ENCODE measurements at places on chromosomes 7 and 10. TPM values are rescaled to one million over a fixed set of nuclear protein-coding genes. Genes with fewer than 3 reads are reported as not detected.

GRCh38 chr7:36154255-36155212, 1.5 kb downstream of the EEPD1 start:
- peak; percentile 26 for DNase-seq

DNA sequence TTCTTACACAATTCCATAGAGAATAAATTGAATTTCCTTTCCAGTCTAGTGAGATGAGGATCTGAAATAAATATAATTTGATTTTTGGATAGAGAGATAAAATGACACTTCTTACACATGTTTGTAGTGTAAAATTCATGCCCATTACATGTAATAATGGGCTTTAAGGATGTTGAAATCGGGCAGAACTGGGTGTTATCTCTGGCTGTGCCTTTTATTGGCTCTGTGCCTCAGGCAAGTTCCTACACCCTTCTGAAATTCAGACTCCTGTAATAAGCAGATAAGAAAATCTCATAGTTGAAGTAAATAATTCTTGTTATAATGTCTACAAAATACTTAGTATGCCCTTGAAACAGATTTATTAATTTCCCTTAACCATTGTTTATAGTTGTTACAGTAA, 125.6 kb downstream of the SEMA3A start:
- no peak for DNase-seq

DNA sequence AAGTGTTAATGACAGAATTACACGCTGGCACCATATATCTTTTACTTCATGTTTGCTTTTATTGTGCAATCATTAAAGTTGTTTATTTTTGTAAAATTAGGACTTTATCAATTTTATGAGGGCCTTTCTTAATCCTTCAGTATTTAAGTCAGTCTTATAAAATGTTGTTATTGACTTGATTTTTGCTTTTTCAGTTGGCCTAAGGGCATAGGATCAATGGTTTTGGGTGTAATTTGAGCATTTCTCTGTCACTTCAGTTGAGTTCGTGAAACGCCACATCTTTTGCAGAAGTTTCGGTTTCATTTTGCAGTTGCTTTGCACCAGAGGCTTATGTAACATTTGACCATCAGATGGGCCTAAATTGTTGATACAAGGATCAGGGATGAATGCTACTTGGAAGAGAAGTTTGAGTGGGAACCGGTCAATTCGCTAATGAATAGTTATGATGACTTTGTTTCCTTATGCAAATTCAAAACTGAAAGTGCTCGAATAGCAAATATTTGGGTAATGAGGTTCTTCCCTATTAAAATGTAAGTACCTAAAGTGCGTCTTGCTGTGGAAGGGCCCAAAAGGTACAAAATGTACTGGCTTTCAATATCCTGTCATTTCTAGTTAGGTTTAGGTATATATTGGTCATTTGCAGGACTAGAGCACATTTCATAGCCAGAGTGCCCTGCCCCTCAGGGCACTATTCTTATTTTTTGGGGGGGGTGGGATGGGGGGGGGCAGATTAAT, 340.9 kb downstream of the LRMDA start:
- DNase-seq: peak; percentile 12

DNA sequence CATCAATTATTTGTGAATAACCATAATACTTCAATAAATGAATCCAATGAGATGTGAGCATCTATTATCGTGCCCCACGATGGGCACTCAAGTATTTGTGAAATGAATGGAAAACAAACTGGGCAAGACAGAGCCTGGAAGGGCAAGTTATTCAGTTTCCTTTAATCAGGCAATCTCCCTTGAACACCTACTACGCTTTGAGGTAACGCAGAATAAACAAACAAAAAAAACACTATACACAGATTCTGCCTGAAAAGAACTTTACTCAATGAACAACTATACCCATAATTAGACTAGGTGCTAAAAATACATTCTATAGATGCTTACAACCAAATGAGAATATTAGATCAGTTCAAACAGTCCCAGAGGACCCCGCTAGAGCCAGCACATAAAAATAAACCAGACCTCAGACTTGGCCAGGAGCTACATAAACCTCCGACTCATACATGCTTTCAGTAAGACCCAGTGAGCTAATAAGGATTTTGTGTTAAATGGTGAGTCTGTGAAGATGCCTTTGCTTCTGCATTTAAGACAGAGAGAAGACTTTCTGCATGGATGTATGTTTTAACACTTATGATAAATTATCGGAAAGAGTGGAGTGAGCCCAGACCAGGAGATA, 121.3 kb downstream of the MPP7 start:
- DNase-seq: no peak

DNA sequence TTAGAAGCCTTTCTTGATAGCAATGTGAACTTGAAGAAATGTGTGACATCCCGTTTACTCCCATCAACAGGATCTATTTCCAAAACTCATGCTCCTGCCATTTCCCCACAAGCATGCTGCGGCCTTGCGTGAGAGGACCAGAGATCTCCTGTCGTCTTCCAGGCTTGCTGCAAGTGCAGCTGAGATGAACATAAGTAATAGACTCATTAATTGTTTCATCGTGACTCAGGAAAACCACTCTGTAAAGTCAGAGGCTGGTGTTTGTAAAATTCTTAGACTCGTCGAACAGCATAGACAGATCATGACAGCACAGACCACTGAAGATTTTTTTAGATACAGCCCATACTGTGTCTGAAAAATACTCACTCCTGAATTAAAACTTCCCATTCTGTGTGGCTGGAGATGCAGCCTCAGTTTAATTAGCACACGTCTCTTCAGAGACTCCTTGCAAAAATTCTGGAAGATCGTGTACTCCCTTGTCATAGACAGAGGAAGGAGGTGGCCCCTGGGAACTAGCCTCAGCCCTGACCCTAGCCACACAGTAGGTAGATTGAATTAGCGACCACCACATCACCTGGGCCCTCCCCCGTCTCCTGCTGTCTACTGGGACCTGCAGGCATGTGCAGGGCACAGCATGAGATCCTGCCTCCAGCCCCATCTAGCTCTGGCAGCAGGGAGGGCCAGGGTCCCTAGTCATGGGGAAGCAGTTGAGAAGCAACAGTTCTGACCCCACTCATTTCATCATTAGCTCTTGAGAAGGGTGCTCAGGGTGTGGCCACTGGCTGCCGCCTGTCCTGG, 226.0 kb downstream of the CELF2 start:
- DNase-seq: no peak

The TMEM178B gene
- polyA plus RNA-seq: 0.28 TPM

- peak; percentile 83 for DNase-seq
Observed at GRCh38 chr10:5692461-5693358, 8.1 kb downstream of the TASOR2 start.

- DNase-seq: peak; percentile 71
Observed at GRCh38 chr7:151018421-151019129, 5.7 kb downstream of the ATG9B start.

The JAZF1 gene
- polyA plus RNA-seq: 14.0 TPM

DNA sequence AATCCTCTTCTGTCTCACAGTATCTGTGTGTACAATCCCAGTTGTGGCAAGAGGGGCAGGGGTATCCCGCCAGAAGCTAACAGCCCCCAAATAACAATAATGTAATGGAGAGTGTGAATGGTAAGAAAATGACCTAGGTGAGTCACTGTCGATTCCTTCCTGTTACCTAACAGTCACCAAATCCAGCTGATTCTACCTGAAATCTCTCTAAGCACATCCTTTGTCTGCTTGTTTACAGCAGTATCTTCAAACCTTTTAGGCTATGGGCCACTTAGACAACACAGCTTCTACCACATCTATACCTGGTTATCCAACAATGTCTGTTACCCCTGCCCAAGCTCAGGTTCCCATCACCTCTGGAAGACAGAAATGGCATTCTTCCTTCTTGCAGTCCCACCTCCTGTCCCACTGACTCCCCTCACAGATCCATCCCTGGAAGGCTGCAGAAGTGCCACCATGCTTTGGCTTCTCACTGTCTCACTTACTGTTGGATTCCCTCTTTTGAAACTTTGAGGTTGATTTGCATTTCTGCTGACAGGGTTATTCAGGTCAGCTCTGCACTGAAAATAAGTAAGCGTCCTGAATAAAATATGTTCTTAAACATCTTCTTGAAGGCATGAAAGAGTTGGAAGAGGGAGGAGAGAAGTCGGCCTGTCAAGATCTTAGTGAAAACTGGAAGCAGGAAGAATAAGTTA, 13.1 kb downstream of the PIP4K2A start:
- DNase-seq: no peak

The HOXA6 gene
- not detected for polyA plus RNA-seq

The PLPP4 gene
- polyA plus RNA-seq: not detected

The ADRB1 gene
- polyA plus RNA-seq: 0.10 TPM

DNA sequence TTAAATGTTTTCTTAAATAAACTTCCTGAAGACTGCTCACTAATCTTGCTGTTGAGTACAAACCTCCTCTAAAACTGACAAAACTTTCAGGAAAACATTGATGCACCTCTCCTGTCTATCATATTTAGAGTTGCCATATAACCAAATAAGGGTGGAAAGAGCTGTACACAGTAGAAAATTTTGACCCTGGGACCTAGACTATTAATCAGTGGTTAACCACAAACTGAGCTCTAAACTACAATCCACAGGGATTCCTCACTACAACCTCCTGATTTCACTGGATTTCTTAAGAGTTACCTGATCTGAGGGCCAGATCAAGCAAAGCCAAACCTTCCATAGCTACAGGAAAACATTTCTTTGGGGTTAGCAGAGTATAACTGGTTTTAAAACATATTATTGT, 39.9 kb upstream of the WNT16 start:
- DNase-seq: no peak

The SPDYE5 gene
- 0.27 TPM for polyA plus RNA-seq

GRCh38 chr10:64113792-64114191, 592.6 kb downstream of the REEP3 start:
- DNase-seq: no peak

The PPP1R3C gene
- not detected for polyA plus RNA-seq

- no peak for DNase-seq
Observed at GRCh38 chr7:75658369-75658768, 80.4 kb downstream of the HIP1 start.

DNA sequence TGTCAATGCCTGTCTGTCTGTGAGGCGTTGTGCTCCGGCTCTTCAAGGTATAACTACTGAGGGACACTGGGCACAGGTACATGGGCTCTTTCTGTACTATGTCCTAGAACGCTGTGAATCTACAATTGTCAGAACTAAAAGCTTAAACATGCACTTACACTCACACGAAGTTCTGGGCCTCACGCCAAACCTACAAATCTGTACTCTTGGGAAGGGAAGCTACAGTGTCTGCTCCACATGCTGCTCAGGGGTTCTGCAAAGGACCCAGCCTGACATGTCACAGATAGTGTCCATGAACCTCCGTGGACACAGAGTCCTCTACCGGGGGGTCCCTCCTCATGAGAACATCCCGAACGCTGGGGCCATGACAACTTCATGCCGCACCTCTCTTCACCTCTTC, 268.7 kb downstream of the WDR37 start:
- DNase-seq: no peak

DNA sequence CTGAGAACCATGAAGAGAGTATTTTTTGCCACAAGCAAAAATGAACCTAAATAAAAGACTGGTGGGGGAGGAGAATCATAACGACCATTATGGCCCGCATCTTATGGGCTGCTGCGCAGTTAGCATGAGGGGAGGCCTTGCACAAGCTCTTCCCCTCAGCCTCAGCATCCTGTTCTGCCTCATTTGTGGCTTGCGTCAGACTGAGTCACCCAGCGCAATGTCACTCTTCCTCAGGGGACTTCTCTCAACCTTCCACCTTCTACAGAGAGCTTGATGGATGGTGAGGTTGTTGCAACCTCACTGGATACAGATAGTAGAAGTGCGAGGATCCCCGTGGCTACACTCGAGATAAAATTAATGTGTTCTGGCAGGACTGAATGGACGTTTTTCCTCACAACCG, 16.8 kb upstream of the GPR15LG start:
- peak; percentile 32 for DNase-seq

- DNase-seq: peak; percentile 67
Observed at GRCh38 chr10:7306147-7306546, 104.7 kb downstream of the SFMBT2 start.

All from B cell (primary cell).